ENCODE measurements at places on chromosomes 7 and 10. TPM values are rescaled to one million over a fixed set of nuclear protein-coding genes. Genes with fewer than 3 reads are reported as not detected.

Gene PLXDC2
- 13.1 TPM for total RNA-seq

Gene PIP4K2A
- total RNA-seq = 14.0 TPM

Gene WAC
- 100 TPM for total RNA-seq

Gene SFTPA2
- total RNA-seq = 0.51 TPM

Gene UNCX
- not detected for total RNA-seq

Gene MOGAT3
- total RNA-seq = not detected

DNA sequence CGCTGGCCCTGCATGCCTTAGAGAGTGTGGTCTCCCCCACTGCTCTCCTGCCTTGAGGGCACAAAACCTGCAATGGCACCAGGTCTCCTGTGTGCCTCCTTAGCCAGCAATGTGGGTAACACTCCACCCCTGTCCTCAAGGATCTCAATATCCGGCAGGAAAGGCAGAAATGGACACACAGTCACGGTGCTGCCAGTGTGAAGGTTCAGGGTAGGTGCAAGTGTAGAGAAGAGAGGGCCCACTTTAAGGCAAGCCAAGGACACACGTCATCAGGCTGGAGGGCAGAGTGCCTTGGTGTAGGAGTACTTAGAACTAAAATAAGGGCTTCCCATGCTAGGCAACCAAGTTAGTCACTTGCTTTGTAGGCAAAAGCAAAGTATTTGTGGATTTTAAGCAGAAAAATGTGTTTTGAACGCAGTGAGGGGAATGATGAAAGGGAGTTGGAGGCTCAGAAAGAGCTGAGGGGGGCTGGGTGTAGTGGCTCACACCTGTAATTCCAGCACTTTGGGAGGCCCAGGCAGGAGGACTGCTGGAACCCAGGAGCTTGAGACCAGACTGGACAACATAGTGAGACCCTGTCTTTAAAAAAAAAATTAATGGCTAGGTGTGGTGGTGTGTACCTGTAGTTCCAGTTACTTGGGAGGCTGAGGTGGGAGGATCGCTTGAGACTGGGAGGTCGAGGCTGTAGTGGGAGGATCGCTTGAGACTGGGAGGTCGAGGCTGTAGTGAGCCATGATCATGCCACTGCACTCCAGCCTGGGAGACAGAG lies 152.8 kb downstream of the ARHGAP21 start:
- DNase-seq = no peak

DNA sequence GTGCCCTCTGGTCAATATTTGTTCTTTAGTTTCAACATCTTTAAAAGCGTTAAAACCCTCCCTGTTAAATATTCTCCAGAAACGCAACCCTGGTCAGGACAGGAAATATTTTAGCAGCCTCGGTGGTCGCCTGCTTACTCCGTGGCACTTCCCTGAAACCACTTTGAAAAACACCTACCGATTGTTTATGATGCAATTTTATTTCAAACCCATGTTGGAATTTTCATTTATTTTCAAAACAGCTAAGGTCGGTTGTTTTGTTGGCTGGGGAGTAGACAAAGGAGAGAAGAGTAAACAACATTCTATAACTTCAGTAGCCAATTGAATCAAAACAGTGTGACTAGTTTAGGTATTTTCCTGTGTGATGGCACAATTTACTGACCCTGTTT lies 733 bp upstream of the RBP4 start:
- no peak for DNase-seq

DNA sequence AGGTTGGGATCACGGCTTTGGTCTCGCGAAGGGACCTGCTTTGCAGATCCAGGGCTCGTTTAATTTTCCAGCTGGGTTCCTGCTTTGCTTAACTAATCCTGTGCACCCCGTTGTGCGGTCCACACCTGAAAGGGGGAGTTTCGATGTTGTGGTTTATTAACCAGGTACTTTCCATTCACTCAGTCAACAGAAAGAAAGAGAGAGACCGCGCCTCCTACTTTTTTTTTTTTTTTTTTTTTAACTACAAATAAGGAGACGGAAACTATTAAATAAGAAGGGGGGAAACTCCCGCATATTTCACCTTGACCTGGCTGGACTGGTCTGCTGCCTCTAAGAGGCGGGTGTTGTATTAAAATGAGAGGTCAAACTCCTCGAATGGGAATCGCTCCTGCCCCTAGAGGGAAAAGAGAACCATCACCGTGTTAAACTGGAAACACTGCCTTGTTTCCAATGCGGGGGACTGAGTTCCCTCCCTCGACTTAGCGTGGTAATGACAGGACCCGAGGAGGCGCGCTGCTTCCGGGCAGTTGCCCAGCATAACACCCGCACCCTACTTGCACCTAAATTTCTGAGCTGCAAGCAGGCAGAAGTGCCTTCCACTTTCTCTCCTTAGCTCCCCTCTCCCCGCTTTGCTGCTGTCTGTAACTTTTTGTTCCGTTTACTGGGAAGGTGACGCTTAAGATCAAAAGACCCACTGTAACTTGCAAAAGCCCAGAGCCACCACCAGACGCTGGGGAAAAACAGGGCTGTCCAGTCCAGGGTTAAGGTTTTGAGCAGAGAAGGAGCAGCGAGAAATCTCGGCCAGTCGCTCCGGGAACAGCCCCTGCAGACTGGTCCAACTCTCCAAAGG lies 1.1 kb upstream of the ITGB8 start:
- peak; percentile 75 for DNase-seq

DNA sequence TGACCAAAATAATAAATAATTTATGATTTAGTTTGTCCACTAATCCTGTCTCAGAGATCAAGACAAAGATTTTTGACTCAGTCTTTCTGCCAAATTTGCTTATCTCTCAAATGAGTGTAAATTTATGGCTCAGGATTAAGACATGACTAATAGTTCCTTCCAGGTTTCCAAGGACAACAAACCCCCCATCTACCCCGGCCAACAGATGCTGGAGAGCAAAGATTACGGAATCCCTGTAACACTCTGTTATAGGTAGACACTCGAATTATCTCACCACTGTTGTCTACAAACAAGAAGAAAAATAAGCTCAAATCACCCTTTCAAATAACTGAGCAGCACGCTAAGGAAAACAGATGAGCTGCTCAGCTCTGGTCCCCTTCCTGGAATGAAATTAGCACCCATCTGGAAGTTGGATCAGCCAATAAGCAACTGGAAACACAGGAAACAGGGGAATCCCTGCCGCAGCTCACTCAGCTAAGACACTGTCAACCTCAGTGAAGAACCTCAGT lies 56.8 kb upstream of the SVIL start:
- DNase-seq = no peak

DNA sequence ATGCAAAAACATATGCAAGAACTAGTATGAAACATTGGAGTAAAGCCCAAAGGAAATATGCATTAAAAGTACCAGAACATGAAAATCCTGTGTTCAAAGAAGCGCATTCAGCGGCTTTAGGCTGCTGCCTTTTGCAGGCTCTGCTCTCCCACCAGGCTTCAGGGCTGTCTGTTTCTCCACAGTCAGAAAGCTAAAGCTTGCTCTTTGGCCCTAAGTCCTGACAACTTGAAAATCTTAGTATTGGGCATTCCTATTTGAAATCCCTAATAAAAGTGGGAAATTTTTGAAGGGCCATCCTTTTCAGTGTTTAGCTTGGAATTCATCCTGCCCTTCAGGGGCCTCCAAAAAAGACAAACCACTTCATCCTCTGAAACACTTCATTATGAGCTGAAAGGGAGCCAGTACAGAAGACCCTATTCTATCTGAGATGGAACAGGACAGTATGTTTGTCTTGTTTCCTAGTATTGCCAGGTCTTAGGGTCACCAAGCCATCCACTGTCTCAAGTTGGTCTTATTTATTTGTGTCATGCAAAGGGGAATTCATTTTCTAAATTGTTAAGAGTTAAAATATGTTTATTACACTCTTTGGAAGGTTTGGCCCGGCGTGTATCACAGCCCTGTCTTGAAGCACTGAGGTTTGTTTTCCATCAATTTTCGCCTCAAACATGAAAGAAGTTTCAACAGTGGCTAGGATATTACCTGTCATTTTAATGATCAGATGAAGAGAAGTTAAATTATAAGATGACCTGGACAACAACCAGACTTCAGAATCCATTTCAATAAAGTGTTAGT lies 326.3 kb upstream of the BMPER start:
- DNase-seq = no peak

Data from Right ventricle myocardium inferior (tissue), 1 donor.